ENCODE measurements at places on chromosomes 4 and X. TPM values are rescaled to one million over a fixed set of nuclear protein-coding genes. Genes with fewer than 3 reads are reported as not detected.

DNA sequence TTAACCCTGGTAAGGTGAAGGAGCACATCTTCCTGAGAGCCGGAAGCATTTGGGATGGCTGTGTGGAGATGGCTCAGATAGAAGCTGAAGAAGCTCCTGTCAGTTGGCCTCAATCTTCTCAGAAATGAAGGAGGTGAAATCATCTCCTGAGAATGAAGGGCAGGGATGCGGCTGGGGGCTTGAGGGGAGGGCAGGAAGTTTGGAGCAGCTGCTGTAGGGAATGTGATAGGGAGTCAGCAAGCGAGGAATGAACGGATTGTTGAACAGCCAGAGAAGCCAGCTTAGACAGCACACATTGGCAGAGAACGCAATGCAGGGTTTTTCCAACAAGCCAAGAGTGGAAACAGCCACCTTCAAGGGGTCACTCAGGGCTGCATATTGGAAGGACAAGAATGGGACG, 10.0 kb downstream of the KCNE5 start:
- H3K36me3 ChIP-seq: no peaks in the 10 kb centered on the region
- DNase-seq: no peak
- H3K4me1 ChIP-seq: no peaks in the 10 kb centered on the region
- H3K27ac ChIP-seq: no peak overlapping the region

GRCh38 chrX:17072721-17073230, 126.3 kb downstream of the REPS2 start:
- H3K4me3 ChIP-seq: no peak overlapping the region
- no peak for DNase-seq
- peaks cover 6% of the 10 kb centered on the region for H3K4me1 ChIP-seq
- no peak overlapping the region for H3K27ac ChIP-seq

NR0B1 gene
- not detected for total RNA-seq

GAK gene
- total RNA-seq: 169 TPM

GRCh38 chr4:54877006-54877405, 219.2 kb downstream of the KIT start:
- no peaks in the 10 kb centered on the region for H3K4me1 ChIP-seq
- no peak for DNase-seq
- H3K4me3 ChIP-seq: no peak overlapping the region
- H3K27ac ChIP-seq: no peak overlapping the region

All from activated naive CD8-positive, alpha-beta T cell treated with anti-CD3 and anti-CD28 coated beads, Interleukin-2, amount 10 ng/mL, durations not matched to agents 7 days and 5 days (primary cell).